ENCODE measurements at places on chromosomes 16 and 17. TPM values are rescaled to one million over a fixed set of nuclear protein-coding genes. Genes with fewer than 3 reads are reported as not detected.

The ZNF594 gene
- 13.0 TPM for total RNA-seq

The TMEM92 gene
- 1.2 TPM for total RNA-seq

The EME2 gene
- total RNA-seq, result 14.1 TPM

The ADAP2 gene
- total RNA-seq, result 0.39 TPM

The UTS2R gene
- not detected for total RNA-seq

The TMEM88 gene
- 3.3 TPM for total RNA-seq

The PYY gene
- not detected for total RNA-seq

The CCL14 gene
- not detected for total RNA-seq

The SDR42E1 gene
- total RNA-seq, result 11.2 TPM

The CDYL2 gene
- total RNA-seq, result 0.22 TPM

The SLC12A3 gene
- total RNA-seq, result 1.6 TPM

The CD300LB gene
- not detected for total RNA-seq

The SMTNL2 gene
- 18.3 TPM for total RNA-seq

The ACSM5 gene
- not detected for total RNA-seq

Data from placental epithelial cell (primary cell).